ENCODE measurements at places on chromosomes 16 and 17. TPM values are rescaled to one million over a fixed set of nuclear protein-coding genes. Genes with fewer than 3 reads are reported as not detected.

ZNF174 gene
- total RNA-seq: 14.4 TPM

OR3A3 gene
- total RNA-seq: not detected

NOTUM gene
- 2.0 TPM for total RNA-seq

CDRT15 gene
- total RNA-seq: not detected

C17orf100 gene
- total RNA-seq: 2.8 TPM

GRCh38 chr17:31272803-31273202, 24.2 kb downstream of the OMG start:
- no peak for DNase-seq

All from Panc1 (cell line).